Epithelial cell of umbilical artery (primary cell): ENCODE measurements at places on chromosomes 11 and 22. TPM values are rescaled to one million over a fixed set of nuclear protein-coding genes. Genes with fewer than 3 reads are reported as not detected.

MRGPRX4 gene
- not detected in 2 replicates for total RNA-seq

ZDHHC24 gene
- 16.7 and 18.8 TPM in 2 replicates for total RNA-seq

KCNK4 gene
- total RNA-seq: under 0.01 and 0.30 TPM in 2 replicates

SSH3 gene
- total RNA-seq: 7.8 and 9.1 TPM in 2 replicates

KCNQ1 gene
- total RNA-seq: 0.32 TPM in 1 of 2 replicates, not detected in the other

TRPC6 gene
- under 0.01 TPM in 1 of 2 replicates, not detected in the other for total RNA-seq

PLEKHB1 gene
- total RNA-seq: 0.61 TPM in 1 of 2 replicates, not detected in the other

OR8D1 gene
- not detected in 2 replicates for total RNA-seq

LMNTD2 gene
- 0.30 and 0.65 TPM in 2 replicates for total RNA-seq

MS4A14 gene
- total RNA-seq: not detected in 2 replicates

PHETA2 gene
- 16.9 and 26.6 TPM in 2 replicates for total RNA-seq

RAB38 gene
- total RNA-seq: 5.8 and 7.0 TPM in 2 replicates

CHRM1 gene
- total RNA-seq: not detected in 2 replicates

TRAF6 gene
- total RNA-seq: 5.8 and 8.1 TPM in 2 replicates

TSSK2 gene
- total RNA-seq: not detected in 2 replicates

TMA7B gene
- not detected in 2 replicates for total RNA-seq

ACTN3 gene
- total RNA-seq: under 0.01 and 0.30 TPM in 2 replicates

EMSY gene
- 9.7 and 14.9 TPM in 2 replicates for total RNA-seq

OR4X2 gene
- not detected in 2 replicates for total RNA-seq

DRD2 gene
- total RNA-seq: not detected in 2 replicates

NAALADL1 gene
- 5.5 and 9.7 TPM in 2 replicates for total RNA-seq

TRIM51 gene
- not detected in 2 replicates for total RNA-seq

EFCAB6 gene
- 0.30 and 0.65 TPM in 2 replicates for total RNA-seq

MPZL3 gene
- total RNA-seq: 14.6 and 20.1 TPM in 2 replicates

NCAM1 gene
- not detected in 2 replicates for total RNA-seq

EIF4ENIF1 gene
- total RNA-seq: 7.5 and 11.4 TPM in 2 replicates

TUG1 gene
- total RNA-seq: 29.2 and 36.8 TPM in 2 replicates

RFPL2 gene
- total RNA-seq: 0.32 TPM in 1 of 2 replicates, not detected in the other

ANO1 gene
- total RNA-seq: 0.15 TPM in 1 of 2 replicates, not detected in the other

OR4A15 gene
- not detected in 2 replicates for total RNA-seq

PLAAT3 gene
- total RNA-seq: 28.3 and 55.5 TPM in 2 replicates

NXPE1 gene
- total RNA-seq: not detected in 2 replicates

MMP7 gene
- 0.30 and 0.97 TPM in 2 replicates for total RNA-seq

SHANK3 gene
- 11.4 and 11.7 TPM in 2 replicates for total RNA-seq

INSC gene
- total RNA-seq: not detected in 2 replicates

FOSL1 gene
- total RNA-seq: 12.7 and 20.2 TPM in 2 replicates

OVOL1 gene
- not detected in 2 replicates for total RNA-seq

CYTH4 gene
- 0.15 TPM in 1 of 2 replicates, not detected in the other for total RNA-seq

AIFM3 gene
- total RNA-seq: 0.32 and 0.46 TPM in 2 replicates

GRM5 gene
- under 0.01 TPM in 2 replicates for total RNA-seq

FXYD6 gene
- total RNA-seq: 0.32 TPM in 1 of 2 replicates, not detected in the other

DEFB131B gene
- total RNA-seq: not detected in 2 replicates

C11orf97 gene
- total RNA-seq: not detected in 2 replicates

OR5P2 gene
- not detected in 2 replicates for total RNA-seq

ALX4 gene
- not detected in 2 replicates for total RNA-seq

MAPK8IP2 gene
- 0.15 TPM in 1 of 2 replicates, not detected in the other for total RNA-seq

OR8B8 gene
- not detected in 2 replicates for total RNA-seq

RASSF10 gene
- under 0.01 TPM in 1 of 2 replicates, not detected in the other for total RNA-seq

RGL4 gene
- not detected in 2 replicates for total RNA-seq

USP47 gene
- total RNA-seq: 54.9 and 78.3 TPM in 2 replicates

CRYBB2 gene
- total RNA-seq: not detected in 2 replicates

KRTAP5-8 gene
- total RNA-seq: not detected in 2 replicates

GDPD4 gene
- total RNA-seq: not detected in 2 replicates
